Right lung (tissue), 10 donors: ENCODE measurements at places on chromosomes 2 and 18. TPM values are rescaled to one million over a fixed set of nuclear protein-coding genes. Genes with fewer than 3 reads are reported as not detected.

ZC3H6 gene
- polyA plus RNA-seq: 11.4 TPM

- no peak for DNase-seq
Measured at GRCh38 chr2:187943772-187944369, 347.8 kb upstream of the GULP1 start.

IL36G gene
- polyA plus RNA-seq: 0.45 TPM

GLI2 gene
- polyA plus RNA-seq: 22.4 TPM

DNA sequence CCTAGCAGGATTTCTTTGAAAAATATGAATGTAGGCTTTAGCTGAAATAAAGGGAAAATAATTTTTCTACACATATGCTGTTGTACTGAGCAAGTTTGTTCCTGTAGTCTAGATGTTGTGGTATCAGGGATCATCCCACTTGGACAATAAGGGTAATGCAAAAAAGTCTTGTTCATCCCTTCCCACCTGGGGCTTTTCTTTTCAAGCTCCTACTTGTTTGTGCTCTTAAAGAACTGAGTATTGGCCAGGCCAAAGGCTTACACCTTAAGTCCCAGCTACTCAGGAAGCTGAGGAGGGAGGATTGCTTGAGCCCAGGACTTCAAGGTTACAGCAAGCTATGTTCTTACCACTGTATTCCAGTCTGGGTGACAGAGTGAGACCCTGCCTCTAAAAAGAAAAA is 35.5 kb downstream of the ZC3H6 start:
- DNase-seq: no peak

MARCO gene
- 0.31 TPM for polyA plus RNA-seq

DNA sequence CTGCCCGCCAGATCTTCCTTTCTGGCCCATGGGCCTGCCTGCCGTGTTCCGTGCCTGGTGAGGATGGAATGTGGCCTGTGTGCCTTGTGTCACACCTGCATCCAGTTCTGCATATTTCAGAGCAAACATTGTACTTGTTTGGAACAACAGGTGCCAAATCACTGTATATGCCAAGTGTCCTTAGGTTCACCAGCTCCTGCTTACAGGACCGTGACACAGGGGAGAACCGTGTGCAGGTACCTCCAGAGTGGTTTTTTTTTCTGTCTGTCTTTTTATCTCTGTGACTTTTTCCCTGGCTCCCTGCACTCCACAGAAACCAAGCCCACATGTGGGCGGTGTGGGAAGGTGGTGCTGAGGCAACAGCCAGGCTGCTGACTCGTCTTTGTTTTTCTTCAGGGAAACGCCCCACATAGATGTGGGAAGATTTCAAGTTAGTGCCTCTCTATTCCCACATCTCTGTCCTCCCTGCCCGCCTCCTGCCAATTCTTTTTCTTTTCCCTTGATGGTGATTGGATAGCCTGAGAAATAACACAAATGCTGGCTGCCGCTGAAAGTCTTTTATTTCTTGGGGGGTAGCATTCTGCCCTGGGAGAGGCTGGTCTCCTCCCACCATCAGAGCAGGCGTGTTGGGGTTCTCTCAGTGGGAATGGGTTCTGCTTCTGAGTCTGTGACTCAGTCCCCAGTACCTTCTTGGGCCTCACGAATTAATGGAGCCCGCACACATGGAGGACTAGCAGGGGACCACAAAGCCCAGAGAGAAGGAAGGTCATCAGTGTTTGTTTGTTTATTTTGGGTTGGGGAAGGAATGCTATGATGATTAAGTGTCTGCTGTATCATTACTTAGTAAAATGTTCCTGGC is 21.4 kb downstream of the GRHL1 start:
- DNase-seq: no peak

DNA sequence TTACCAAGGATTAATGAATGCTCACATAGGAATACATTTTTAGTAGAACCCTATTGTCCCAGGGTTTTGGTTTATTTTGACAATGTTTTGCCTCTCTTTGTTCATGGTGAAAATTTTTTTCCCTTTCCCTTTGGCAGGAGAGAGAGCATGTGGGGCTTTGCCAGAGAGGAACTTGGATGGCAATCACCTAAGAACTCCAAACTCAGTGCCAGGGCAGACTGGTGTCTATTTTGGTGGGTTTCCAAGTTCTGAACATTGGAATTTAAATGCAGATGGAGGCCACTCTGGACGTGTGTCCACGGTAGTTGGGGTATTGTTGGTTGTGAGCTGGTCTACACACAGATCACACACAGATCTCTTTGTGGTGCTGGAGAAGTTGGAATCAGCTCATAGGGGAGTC is 2091.1 kb upstream of the PIK3C3 start:
- no peak for DNase-seq

CDH7 gene
- 1.6 TPM for polyA plus RNA-seq

DNA sequence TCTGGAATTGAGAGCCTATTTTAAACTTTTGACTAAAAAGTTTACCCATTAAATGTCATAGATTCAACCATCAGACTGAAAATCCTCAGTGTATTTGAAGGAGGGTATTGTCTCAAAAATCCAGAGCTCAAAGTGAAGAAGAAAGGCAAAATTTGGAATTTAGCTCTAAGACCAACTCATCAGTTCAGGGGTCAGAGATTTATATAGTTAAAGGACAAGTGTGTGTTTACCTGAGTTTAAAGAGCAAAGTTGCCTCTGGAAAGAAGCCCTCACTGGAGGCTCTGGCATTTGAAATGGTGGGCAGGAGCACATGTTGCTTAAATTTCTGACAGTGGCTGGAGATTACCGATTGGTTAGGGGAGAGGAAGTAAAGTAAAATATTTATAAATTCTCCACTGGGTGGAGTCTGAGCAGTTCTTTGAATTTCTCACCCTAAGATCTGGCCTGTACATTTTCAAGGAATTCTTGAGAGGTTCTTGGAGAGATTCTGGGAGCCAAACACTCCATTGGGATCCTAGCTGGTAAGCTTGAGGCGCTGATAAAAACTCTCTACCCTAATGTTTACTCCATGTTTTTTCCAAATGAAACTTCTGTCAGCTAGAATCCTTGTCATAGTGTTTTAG is at the start of gene KYNU:
TSS of gene KYNU (plus strand) at position 449 of the 623 bp plus-strand sequence. CDS start 7,704 bp downstream, outside the sequence.
- no peak for DNase-seq

DNA sequence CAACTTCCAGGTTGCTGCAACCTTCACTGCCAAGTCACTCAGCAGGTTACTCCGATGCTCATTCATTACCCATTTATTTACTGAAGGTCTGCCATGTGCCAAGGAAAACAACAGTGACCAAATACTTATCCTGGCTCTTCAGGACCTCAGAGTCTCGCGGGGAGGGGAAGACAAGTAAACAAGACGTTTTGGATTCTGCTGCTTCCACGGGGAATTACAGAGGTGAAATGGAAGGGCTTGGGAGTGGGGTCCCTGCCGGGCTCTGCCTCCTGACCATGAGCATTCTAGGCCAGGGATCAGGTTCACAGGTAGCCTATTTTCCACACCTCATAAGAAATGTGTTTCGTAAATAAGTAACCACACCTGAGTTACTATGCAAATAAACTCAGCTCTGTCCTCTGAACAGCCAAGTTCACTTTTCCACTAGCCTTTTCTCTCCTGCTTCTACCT is 68.1 kb downstream of the CLHC1 start:
- no peak for DNase-seq

- no peak for DNase-seq
Measured at GRCh38 chr2:203547356-203547755, 12.3 kb upstream of the RAPH1 start.

DNA sequence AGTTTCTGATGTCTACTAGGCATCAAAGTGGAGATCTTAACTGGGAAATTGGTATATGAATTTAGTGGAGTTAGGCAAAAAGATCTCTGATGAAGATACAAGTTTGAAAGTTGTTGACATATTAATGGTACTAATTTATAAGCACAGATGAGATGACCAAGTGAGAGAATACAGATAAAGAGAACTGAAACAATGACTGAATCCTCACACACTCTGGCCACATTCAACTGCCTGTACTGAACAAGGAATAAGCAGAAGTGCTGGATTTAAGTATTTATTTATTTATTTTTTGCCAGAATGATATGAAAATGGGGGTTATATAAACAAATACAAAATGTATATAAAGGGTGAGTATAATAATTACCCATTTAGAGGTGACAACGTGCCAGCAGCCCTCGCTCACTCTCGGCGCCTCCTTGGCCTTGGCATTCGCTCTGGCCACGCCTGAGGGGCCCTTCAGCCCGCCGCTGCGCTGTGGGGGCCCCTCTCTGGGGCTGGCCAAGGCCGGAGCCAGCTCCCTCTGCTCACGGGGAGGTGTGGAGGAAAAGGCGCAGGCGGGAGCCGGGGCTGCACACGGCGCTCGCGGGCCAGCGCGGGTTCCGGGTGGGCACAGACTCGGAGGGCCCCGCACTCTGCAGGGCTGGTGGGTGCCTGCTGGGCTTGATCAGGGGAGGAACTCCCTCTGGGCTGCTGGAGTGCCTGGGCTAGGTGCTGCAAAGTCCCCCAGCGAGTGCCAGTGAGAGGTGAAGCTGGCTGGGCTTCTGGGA is 1363.9 kb upstream of the CRIM1 start:
- DNase-seq: no peak

- DNase-seq: no peak
Measured at GRCh38 chr2:150109912-150110311, 377.6 kb downstream of the RND3 start.

DNA sequence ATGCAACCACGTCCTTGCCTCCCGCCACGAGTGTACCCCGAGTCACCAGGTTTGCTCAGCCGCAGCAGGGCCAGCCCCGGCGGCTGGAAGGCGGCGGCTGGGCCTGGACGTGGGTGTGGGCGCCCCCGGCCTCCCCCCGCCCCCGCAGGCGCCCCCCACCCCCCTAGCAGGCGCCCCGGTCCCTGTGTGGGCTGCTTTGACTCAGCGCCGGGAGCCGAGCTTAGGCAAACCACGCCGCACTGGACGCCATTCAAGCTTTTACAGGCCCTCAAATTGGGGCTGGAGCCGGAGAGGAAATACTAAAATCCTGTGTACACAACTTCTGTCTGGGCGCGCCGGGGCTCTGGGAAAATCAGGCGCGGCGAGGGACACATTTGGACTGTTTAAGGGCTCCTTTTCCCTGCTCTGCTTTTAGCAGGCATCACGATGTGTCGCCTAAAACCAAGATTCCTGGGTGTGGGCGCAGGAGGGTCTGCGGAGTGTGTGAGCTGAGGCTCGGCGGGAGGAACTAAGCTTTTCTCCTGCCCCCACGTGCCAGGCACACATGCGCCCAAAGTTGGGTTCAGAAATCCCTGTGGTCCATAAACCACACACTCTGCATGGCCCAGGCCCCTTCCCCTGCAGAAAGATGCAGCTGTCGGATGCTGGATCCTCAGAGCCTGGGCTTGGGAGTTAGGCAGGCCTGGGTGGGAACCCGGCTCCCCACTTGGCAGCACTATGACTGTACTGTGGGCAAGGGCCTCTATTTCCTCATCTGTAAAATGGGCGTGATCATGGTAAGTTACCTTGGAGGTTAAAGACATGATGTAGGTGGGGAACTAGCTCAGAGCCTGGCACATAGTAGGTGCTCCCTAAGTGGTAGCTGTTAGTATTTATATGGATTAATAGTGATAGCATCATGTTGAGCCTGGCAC is 57.6 kb downstream of the ATOH8 start:
- no peak for DNase-seq

- DNase-seq: no peak
Measured at GRCh38 chr2:5877360-5877759, 185.2 kb downstream of the SOX11 start.

DNA sequence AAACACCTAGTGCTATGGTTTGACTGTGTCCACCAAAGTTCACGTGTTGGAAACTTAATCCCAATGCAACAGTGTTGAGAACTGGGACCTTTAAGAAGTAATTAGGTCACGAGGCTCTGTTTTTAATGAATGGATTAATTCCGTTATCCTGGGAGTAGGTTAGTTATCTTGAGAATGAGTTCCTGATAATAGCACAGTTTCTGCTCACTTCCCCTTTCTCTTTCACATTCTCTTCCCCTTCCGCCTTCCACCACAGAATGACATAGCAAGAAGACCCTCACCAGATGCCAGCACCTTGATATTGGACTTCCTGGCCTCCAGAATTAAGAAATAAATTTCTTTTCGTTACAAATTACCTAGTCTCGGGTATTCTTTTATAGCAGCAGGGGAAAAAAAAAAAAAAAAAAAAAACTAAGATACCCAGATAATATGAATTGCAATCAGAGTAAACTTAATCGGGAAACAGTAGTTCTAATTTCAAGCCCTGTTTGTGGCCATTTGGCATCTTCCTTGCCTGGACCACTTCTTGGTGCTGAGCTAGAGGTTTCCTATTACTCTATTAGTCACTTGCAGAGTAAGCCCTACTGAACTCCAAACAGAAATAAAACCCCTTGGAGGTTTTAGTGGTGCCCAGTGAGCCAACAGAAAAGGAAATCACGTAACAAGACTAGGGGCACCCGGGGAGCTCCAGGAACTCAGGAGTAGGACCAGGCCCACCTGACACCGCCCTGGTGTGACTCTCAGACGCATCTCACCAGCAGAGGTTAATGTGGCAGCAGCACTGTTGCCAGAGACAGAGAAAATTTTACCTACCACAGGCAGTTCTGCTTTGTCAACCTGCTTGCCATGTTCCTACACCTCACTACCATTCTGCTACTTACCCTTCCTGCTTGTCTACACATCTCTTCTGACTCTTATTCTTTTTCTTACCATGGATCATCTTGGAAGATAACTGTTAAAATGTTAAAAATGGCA is 147.6 kb upstream of the CAB39 start:
- DNase-seq: no peak

POTEI gene
- 0.90 TPM for polyA plus RNA-seq

CARF gene
- polyA plus RNA-seq: 21.3 TPM

DNA sequence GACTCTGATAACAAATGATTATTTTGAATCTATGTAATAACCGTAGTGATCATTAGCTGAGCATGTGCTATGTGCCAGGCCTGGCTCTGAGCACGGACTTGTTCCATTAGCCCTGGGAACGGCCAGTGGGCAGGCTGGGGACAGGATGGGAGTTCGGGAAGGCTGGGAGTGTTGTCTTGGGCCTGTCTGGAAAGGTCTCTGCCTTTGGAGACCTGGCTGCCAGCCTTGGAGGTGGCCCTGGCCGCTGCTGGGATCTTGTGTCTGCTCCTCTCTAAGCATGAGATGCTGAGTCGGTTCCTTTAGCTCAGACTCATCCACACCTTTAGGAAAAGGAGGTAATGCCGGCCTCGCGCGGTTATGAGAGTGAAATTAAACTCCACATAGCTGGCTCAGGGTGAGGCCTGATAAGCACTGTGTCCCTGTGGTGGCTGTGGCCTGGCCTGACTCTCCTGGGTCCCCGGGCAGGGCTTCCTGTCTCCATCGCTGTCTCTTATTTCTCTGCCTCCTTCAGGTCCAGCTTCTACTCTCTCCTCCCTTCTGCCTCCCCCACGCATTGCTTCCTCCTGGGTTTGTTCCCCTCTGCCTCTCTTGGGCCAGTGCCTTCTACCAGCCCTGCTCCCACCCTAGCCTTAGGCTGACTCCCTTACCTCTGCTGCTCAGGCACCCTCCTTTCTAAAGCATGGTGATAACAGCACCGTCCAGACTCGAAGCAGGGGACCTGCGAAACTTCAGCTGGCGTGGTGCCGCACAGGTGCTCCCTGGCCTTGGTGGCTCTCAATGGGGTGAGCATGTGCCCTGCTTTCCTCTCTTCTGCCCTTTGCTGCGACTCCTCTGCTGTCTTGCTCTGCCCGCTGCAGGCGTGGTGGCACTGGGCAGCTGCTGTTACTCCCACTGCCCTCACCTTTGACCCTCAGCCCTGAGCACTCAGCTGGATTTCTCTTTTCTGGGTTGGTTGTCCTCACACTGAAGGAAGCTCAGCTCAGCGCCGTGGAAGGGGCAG is 41.8 kb downstream of the NCK2 start:
- no peak for DNase-seq

GRCh38 chr2:71454221-71455010 is 1.1 kb downstream of the DYSF start:
- DNase-seq: no peak
